ENCODE measurements at places on chromosomes 13 and 19.
A peak's percentile ranks its signal among the peaks of the same experiment; 100 is the strongest.

GRCh38 chr19:4847190-4847973, 15.9 kb upstream of the TICAM1 start:
- no peak for DNase-seq

DNA sequence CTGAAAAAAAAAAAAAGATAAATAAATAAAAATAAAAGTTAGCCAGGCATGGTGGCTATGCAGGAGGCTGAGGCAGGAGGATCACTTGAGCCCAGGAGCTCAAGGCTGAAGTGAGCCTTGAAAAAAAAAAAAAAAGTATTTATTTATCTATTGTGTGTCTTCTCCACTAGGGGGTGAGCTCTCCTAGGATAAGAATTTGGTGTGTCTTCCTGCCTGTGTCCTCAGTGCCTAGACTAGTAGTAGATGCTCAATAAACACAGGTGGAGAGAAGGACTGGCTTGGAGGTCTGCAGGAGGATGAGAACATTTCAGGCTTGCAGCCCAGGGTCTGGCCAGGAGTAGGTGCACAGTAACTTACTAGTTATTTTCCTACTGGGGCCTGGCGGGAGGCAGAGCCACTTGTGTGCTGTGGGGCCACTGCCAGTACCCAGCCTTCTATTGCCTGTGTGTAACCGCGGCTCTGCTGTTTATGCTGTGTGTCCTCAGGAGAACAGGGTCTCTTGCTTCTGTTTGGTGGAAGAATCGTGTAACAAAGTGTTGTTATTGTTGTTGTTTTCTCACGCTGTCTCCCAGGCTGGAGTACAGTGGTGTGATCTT, 5.4 kb downstream of the LMTK3 start:
- DNase-seq = no peak

DNA sequence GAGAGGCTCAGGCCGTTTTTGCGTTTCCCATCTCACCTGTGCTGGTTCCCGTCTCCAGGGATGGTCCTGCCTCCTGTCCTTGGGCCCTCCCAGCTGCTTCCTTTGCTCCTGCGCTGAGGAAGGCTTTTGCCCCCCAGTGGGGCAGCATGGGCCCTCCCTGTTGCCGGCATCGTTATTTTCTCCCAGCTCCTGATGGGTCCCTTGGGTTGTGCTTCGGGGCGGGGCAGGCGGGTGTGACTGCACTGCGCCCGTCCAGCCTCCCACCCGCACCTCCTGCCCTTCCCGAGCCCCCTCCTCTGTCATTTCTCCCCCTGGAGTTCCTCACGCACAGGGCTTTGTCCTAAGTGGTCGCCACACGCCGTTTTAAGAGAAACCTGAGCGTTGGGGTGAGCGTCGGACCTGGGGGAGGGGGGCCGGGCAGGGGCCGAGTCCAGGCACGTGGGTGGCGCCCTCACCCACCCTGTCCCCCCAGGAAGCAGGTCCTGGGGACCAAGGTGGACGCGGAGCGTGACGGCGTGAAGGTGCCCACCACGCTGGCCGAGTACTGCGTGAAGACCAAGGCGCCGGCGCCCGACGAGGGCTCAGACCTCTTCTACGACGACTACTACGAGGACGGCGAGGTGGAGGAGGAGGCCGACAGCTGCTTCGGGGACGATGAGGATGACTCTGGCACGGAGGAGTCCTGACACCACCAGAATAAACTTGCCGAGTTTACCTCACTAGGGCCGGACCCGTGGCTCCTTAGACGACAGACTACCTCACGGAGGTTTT, 2.8 kb upstream of the GZMM start:
- DNase-seq = no peak

GRCh38 chr19:35030257-35031071, at the start of gene SCN1B:
TSS of gene SCN1B (plus strand) at chr19:35030470. CDS start at chr19:35030821, 351 bp downstream.
- peak; percentile 31 for DNase-seq

DNA sequence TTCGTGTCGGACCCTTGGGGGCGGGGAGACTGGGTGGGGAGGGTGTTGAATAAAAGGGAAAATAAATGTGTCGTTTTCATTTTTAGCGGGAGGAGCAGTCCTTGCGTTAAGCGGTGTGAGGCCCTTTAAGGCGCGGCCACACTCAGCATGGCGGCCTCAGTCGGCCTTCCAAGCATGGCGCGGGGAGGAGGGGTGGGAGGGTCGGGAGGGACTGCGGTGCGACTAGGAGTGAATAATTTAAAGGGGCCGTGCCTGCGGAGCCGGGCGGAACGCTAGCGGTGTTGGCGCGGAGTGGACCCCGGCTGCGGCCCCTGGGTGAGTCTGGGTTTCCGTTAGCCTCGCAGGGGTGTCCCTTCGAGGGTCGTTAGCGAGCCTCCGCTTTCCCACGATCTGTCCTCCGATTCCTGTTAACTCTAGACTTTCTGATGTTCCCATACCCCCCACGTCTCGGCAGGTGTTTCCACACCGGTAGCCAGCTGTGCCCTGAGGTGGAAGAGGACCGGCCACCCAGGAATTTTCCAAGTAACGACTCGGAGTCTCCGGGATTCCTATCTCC, 1.5 kb upstream of the PNPLA6 start:
- peak; percentile 62 for DNase-seq

DNA sequence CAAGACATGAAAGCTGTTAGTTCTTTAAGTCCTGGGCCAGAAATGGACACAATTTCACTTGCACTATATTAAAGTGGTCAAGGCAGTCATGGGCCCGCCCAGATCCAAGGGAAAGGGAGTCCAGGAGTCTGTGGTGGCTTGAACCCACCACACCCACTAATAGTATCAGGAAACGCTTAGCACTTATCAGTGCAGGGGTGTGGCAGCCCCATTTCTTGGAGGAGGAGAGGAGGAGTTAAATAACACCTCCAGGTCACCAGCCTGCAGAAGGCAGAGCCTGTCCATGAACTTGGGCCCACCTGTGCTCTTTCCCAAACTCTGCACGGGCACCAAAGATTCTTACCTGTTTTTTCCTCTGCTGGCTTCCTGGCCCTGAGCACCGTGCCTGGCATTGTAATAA, 5.4 kb upstream of the NTN5 start:
- DNase-seq = no peak
